ENCODE measurements at places on chromosomes 16 and 17.

DNA sequence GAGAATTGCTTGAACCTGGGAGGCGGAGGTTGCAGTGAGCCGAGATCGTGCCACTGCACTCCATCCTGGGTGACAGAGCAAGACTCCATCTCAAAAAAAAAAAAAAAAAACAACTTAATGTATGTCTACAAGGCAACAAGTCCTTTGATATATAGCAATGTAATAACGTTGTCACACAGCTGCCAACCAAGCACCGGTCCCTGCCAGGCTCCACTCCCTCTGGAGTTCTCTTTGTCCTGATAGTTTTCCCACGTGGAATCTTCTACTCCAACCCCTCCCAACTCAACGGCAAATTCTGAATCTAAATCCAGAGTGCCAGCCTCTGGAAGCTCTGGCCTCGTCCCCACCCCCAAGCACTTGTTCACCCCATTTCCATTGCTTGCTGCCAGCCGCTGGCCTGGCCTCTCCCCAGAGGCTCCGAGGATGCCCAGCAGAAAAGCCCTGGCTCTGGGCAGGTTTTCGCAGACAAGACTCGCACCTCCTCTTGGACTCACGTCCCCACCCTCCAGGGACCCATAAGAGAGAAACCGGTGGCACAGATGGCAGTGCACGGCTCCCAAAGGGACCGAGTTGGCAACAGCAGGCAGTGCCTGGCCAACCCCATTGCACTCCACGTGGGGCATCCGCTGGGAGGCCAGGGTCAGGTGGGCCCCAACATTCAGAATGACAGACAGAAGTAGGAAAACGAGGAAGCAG is 15.9 kb upstream of the CBX2 start:
- no peak for DNase-seq

DNA sequence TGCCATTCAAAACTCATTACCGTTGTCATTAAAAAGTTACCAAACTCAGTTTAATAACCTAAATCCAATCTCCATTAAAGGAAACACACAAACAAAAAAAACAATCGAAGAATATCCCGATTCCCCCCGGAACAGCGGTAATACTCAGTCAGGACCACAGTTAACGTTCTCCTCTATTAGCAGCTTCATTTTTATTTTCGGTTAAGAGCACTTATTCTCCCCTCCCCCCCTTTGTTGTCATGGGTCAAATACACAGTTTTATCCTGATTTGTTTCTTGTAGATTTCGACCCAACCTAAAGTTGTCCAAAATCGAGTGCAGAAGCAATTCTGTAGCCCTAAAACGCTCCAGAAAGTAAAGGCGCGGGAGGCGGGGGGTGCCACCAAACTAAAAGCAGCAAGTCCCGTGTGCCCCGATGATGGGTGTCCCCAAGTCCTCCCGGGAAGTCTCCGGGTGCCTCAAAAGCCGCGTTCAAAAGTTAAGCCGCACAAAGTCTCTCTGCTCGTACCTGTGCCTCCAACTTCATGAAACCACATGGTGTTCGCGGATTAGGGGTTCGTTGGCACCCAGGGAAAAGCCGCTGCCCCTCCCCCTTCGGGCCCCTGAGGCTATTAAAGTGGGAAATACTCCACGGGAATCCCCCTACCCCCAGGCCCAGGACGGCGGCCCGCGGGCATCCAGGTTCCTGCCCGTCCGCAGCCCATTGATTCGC is 996 bp downstream of the SUMO2 start:
- DNase-seq = peak; percentile 57

GRCh38 chr16:53821957-53822625 is 118.1 kb downstream of the FTO start:
- no peak for DNase-seq

DNA sequence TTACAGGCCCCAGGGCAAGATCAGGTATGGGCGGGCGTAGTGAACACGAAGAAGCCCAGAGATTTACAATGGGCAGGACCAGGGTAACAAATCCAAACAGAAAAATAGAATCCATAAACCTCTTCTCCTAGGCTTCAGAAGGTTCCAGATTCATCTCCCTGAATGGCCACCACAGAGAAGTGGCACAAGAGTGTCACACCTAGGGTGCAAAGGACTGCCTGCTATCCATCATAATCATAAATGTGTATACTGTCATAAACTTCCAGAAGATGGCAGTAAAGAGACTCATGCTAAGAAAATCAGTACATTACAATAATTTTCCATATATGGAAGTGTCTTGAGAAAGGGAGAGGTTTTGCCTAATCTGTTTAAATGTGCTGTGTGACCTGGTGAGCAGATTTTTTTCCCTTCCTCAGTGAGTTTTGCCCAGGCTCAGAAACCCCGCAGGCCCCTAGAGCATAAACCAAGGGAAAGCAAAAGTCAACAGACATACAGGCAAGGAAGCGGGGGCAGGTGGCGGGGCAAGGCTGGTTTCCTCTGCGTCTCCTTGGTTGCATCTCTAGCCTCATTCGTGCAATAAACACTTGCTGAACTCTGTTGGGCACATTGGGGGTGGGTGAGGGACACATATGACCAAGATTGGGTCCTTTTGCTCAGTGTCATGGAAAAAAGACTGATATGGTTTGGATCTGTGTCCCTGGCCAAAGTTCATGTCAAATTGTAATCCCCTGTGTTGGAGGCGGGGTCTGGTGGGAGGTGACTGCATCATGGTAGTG is 92.0 kb upstream of the CDH5 start:
- DNase-seq = no peak

DNA sequence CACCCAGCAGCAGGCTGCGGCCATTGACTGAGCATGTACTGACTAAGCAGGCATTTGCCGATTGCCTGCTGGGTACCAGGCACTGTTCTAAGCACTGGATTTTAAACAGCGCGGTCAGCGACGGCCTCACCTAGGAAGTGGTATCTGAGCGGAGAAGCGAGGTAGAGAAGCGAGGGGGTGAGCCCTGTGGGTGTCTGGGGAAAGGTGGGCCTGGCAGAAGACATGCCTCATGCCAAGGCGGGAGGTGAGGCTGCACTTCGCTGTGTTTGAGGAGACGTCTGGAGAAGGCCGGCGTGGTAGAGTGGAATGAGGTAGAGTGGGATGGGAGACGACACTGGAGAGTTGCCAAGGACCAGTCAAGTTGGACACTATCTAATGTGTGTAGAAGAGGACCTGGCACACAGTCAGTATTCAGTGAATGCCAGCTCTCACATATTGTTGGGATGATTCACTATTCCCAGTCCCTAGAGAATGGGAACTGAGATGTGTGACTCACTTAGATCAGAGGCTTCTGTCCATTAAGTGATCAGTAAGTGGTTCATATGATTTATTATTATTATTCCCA is 14.4 kb downstream of the SYCE1L start:
- no peak for DNase-seq

DNA sequence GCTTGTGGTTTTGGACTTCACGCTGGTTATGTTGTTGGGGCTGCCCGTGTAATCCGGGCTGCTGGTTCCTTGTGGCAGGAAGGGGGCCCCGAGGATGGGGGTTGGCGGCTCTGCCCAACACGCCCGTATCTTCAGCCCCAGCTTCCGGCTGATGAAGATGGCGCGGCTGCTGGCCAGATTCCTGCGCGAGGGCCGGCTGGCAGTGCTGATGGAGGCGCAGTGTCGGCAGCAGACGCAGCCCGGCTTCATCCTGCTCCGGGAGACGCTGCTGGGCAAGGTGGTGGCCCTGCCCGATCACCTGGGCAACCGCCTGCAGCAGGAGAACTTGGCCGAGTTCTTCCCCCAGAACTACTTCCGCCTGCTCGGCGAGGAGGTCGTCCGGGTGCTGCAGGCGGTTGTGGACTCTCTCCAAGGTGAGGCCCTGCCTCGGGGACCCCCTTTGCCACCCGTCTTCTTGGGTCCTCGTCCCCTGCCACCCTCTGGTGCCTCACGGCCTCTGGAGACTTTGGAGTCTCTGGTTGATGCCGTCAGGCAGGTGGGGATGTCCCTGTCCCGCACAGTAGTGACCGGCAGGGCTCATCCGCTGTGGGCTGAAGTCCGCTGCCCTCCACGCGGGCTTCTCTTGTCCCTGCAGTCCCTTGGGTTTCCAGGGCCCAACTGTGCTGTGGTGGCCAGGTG is 2.2 kb downstream of the TELO2 start:
- no peak for DNase-seq

DNA sequence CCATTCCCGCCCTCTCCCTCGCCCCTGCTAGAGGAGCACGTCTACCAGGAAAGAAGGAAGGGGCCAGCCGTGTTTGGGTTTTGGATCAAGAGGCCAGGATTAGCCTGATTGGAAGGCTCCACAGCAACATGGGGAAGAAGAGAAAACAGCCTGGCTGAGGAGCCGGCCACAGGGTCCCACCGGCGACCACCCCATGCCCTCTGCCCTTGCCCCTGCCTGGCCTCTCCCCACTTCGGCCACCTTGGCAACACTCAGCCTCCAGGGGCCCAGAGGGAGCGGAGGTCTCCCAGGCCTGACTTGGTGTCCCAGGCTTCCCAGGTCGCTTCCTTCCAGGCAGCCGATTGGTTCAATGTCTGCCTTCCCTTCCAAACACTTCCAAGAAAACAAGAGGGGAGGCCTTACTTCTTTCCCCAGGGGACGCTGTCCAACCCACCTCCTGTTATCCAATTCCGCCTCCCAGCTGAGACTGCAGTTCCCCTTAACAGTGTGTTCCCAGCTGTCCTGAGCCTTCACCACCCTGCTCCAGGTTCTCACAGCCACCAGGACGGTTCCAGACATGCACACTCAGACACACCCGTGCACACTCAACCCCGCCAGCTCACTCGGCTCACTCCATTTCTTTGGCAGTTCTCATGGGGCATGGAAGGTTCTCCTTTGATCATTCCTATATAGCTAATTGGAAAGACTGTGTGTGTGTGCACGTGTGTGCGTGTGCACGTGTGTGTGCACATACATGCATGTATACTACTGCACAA is 65.4 kb downstream of the RBFOX3 start:
- DNase-seq = no peak

DNA sequence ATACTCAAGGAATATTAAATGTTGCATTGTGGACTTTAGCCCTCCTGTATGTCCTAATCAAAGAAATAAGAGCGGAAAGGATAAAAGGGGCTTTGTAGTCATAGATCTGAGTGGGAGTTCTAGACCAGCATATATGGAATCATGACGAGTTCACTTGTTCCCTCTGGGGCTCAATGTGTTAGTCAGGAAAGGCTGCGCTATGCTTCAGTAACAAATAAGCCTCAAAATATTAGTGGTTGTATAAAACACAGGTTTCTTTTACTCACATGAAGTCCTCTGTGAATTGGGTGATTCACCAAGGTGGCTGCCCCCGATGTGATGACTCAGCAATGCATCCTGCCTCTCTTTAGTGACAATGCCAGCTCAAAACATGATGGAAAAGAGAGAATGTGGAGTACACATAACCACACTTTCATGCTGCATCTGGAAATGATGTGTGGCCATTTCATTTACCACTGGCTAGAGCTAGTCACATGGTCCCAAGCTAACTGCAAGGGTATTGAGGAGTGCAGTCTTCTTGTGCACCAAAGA is 63.3 kb upstream of the IRX5 start:
- DNase-seq = no peak

- DNase-seq = no peak
Measured at GRCh38 chr17:64788286-64789060, 126.4 kb upstream of the SMURF2 start.

- DNase-seq = no peak
Measured at GRCh38 chr16:66175636-66176035, 190.9 kb upstream of the CDH5 start.

- DNase-seq = no peak
Measured at GRCh38 chr17:34399725-34400124, 36.7 kb upstream of the CCL1 start.

DNA sequence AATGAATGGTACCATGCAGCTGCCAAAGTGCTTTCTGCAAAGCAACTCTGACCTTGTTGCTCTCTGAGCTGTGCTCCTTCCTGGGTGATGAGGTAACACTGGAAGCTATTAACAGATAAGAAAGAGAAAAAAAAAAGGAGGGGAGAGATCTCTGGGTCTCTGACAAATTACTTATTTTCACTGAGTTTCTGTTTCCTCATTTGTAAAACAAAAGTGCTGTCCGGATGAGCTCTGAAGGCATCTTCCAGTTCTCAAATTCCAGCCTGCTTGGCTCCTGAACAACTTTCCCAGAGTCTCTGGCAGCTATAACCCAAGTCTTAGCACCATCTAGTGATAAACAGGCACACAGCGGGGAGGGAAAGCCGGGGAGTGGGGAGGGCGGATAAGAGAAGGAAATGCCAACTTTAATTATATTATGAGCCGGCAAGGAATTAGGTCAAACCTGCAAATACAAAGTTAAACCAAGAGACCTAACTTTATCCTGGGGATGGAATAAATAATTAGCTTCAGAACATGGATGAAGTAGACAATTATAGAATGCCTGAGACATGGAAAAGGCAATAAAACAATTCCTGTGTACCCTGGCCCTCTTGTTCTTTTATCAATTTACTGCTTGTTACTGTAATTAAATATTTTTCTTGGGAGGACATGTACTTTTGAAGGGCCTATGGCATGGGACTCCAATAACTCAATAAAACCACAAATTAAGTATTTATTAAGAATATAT is 61.3 kb upstream of the KIFC3 start:
- no peak for DNase-seq

DNA sequence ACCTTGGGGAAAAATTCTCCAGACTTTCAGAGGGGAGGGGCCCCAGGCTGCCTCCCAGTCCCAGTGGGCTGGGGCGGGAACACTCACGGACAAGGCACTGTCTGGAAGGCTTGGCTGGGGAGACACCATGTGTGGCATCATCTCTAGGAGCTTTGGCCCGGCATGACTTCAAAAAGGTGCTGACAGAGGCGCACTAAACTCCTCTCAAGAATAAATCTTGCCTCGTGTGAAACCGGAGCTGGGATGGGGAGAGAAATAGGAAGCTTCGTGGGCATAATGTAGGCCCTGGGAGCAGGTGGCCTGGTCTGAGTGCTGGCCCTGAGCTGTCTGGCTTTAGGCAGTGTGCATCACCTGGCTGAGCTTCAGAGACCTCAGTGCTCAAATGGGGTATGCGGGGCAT is 5.7 kb downstream of the WSCD1 start:
- no peak for DNase-seq

- no peak for DNase-seq
Measured at GRCh38 chr17:1644493-1645206, 882 bp downstream of the SCARF1 start.

DNA sequence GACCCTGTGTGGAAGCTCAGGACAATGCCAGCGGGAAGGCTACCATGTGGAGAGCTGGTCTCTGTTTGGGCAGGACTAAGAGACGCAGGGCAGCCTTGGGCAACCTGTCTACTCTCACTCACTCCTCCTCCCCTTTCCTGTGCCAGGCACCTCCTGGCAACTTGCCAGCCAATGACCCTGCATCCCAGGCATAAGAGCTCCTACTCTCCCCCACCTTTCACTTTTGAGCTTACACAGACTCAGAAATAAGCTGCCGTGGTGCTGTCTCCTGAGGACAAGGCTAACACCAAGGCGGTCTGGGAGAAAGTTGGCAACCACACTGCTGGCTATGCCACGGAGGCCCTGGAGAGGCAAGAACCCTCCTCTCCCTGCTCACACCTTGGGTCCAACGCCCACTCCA is 2.6 kb downstream of the HBM start:
- DNase-seq = no peak
